WTC11 (cell line): ENCODE measurements at places on chromosomes 12 and 14.

- DNase-seq, result no peak
Observed at GRCh38 chr12:112328456-112329124, 53.6 kb downstream of the HECTD4 start.

- no peak for DNase-seq
Observed at GRCh38 chr12:27790179-27790578, 10.1 kb upstream of the MANSC4 start.

DNA sequence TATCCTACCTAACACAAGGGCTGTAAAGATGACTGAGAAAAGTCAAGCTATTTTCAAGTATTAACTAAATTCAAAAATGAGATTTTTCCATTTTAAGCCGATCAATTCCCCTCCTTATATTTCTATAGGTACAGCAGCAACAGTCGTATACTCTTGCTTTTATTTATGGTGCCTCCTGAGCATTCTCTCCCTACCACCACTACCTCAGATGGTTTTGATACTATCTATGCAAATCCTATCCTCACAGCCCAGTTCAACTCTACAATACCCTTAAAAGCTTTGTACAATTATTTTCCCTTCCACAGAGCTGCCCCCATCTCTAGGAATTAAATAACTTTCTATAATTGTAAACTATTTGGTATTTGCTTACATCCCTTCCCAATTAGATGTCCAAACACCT lies 52.1 kb downstream of the GALC start:
- DNase-seq, result no peak

GRCh38 chr14:19873178-19873577 lies 1.8 kb upstream of the OR4K2 start:
- DNase-seq, result no peak

- DNase-seq, result no peak
Observed at GRCh38 chr12:50317203-50317602, 33.9 kb upstream of the LIMA1 start.

- DNase-seq, result no peak
Observed at GRCh38 chr12:26273811-26274210, 78.4 kb downstream of the SSPN start.

- no peak for DNase-seq
Observed at GRCh38 chr14:45251912-45252311, 1.1 kb downstream of the MIS18BP1 start.

DNA sequence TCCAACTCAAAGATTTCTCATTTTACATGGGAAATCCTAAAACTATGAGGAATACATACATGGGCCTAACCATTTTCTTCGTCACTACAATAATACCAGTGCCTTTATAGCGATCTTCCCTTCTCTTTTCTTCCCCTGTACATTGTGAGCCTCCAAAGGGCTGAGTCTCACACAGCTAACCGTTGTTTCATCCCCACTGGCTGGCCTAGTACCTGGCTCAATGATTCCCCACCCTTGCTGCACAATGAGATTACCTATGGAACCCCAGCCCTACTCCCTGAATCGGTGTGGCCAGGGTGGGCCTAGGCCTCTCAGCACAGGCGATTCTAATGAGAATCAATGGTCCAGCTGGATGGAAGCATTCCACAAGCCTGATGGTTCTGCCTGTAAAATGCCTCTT lies 16.1 kb downstream of the PPTC7 start:
- DNase-seq, result no peak

GRCh38 chr12:89593233-89593632 lies 67.4 kb upstream of the POC1B start:
- DNase-seq, result no peak

GRCh38 chr12:119989731-119990381 lies 820 bp downstream of the BICDL1 start:
- DNase-seq, result peak; percentile 87

DNA sequence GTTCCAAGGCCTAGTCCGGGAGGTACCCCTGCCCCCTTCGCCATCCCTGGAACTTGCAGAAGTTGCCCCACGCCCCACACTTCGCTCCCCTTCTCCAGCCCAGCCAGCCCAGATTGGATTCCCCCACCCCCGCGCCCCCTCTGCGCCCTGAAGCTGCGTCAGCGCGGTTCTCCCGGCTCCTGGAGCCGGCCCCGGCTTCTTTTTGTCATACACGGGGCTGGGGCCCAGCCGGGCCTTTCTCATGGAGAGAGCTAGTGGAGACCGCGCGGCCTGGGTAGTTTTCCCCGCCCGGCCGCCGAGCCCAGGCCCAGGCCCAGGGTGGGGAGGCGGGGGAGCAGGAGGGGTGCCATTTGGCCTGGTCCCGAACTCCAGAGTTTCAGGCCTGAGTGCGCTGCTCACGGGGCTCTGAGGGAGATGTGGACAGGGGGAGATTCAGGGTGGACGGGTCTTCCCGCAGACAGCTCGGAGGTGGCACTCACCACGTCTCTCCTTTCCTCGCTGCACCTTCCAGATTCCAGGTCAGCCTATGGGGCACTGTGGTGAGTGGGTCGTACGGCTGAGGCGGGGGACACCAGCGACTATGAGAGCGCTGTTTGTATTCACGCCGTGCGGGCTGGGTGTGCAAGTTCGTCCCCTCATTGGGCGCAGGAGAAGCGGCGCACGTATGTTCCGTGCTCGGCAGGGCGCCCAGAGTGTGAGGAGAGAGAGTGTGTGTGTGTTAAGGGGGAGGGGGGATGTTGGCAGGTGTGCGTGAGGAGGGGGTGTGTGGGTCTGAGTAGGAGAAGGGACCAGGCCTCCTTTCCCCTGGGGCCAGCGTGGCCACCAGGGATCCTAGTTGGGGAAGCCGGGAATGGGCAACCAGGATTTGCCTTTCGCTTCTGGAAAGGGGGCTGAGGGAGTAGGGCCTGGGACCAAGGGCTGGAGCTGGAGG lies 785 bp upstream of the LHX5 start:
- peak; percentile 62 for DNase-seq

GRCh38 chr12:108568338-108569154 lies 6.2 kb downstream of the ISCU start:
- DNase-seq, result no peak

DNA sequence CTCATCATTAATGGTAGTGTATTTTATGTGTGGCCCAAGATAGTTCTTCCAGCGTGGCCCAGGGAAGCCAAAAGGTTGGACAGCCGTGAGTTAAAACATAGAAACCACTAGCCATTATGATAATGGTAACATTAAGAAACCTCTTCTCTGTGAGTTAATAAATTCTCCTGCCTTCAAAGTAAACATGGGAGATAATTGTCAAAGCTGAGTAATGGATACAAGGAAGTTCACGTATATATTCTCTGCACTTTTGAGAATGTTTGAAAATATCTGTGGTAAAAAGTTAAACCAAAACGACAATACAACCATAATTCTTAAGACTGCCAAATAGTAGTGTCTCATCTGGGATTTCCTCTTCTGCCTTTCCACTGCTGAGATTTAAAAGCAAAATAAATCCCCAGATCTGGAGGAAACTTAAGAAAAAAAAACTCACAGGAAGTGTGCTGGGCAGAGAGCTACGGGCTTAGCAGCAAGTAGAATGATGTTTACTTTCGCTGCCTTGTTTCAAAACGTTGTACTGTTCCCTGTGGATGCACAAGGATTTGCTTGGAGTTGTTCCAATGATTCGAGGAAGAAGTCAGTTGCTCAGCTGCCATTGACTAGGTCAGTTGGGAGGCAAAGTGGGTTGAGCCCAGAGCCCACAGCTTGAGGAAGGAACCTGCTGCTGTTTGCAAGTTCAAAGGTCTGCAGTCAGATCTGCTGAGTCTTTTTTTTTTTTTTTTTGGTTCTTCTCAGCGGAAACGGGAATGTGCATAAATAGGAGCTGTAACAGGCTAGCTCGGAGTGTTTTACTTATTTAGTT lies 1.7 kb downstream of the TPCN1 start:
- DNase-seq, result no peak

- peak; percentile 39 for DNase-seq
Observed at GRCh38 chr14:92471919-92472318, 41.7 kb upstream of the RIN3 start.

DNA sequence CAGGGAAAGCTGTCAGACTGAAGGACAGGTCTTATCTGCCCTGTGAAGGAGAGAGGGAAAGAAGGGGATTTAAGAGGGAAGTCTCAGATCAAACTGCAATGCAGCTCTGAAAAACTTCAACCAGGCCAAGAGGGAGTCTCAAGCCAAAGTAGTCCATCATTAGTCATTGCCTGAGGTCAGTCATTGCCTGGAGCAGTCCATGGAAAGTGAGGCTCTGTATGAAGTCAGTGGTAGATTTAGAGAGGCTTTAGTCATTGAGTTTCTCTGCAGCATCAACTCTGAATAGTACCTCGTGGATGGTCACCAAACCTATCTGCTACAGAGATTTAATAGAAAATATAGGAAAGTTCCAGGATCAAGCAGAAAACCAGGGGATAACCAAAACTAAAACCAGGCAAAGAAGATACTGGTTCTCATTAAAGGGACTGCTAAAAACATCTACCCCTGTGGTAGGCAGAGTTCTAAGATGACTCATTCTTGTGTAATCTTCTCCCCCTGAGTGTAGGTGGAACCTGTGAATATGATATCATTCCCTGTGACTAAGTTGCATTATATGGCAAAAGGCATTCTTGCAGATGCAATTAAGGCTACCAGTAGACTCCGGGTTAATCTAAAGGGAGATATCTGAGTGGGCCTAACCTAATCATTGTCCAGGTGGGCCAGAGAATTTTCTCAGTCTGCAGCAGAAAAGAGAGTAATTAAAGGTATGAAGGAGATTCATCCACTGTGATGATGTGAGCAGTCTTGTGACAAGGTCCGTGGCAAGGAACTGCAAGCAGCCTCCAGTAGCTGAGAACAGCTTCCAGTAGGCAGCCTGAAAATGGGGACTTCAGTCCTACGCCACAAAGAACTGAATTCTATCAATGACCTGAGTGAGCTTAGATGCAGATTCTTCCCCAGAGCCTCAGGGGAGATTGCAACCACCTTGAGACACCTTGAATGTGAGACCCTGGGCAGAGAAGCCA lies 123.1 kb downstream of the GALC start:
- no peak for DNase-seq

DNA sequence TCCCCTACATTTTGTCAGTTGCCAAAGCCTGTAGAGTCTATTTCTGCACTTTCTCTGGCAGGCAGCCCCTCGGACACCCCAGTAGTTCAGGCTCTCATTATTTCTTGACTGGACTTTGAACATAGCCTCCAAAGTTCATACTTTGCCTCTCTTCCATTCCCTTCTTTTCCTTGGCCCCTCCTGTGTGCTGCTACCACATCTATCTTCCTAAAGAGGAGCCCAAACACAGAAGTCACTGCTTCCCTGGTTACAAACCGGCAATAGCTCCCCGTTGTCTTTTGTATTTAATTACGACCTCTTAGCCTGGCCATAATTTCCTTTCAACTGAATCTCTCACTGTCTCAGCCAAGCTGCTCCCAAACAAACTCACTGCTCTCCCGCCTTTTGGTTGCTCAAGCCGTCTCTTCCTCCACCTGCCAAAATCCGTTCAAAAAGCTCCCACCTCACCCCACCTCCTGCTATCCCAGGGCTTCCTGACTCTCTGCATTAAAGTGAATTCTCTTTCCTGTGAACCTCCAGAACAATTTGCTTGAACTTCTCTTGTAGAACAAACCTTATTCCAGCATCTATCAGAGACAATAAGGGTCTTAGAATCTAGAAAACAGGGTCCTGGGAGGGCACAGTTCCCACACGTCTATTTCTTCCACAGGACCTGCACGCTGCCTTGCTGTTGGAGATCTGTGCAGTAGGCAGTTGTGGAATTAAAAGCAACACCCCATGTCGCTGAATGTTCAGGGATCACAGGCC lies 46.9 kb downstream of the PRMT8 start:
- no peak for DNase-seq

- no peak for DNase-seq
Observed at GRCh38 chr12:13197032-13197431, 506 bp downstream of the EMP1 start.
